ENCODE measurements at places on chromosomes 16 and 17. TPM values are rescaled to one million over a fixed set of nuclear protein-coding genes. Genes with fewer than 3 reads are reported as not detected.

DNA sequence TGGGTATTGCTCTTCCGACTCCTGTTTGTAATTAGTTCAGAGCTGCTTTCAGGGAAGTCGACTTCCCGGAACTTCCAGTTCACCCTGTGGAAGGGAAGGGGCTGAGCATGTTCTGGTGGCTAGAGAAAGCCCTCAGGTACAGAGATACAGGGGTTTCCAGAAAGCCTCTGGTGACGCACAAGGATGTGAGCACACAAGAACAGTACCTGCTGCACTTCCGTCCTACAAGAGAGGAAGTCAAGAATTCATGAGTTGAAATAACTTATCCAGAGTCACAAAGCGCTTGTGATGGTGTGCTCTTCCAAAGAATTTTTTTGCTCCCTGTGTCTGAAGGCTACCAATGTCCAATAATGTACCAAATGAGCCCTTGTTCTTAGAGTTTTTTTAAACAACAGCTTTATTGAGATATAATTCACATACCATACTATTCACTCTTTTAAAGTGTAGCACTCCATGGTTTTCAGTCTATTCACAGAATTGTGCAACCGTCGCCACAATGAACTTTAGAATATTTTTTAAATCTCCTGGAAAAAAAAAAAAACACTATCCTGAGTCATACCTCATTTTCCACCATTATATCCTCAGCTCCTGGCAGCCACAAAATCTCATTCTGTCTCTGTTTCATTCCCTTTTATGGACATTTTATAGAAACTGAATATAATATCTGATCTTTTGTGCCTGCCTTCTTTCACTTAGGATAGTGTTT, 327.6 kb downstream of the CDH13 start:
- no peaks in the 10 kb centered on the region for H3K36me3 ChIP-seq
- no peak overlapping the region for H3K4me3 ChIP-seq
- H3K27me3 ChIP-seq, result no peaks in the 10 kb centered on the region
- no peak overlapping the region for H3K27ac ChIP-seq
- no peaks in the 10 kb centered on the region for H3K4me1 ChIP-seq
- no peak for DNase-seq

- no peaks in the 10 kb centered on the region for H3K4me1 ChIP-seq
- no peaks in the 10 kb centered on the region for H3K27me3 ChIP-seq
- no peak overlapping the region for H3K27ac ChIP-seq
- no peaks in the 10 kb centered on the region for H3K36me3 ChIP-seq
- no peak for DNase-seq
- no peak overlapping the region for H3K4me3 ChIP-seq
These were observed 29.3 kb upstream of the RBL2 start for GRCh38 chr16:53404959-53405358.

- no peak overlapping the region for H3K27ac ChIP-seq
- no peak overlapping the region for H3K4me3 ChIP-seq
- H3K27me3 ChIP-seq, result no peaks in the 10 kb centered on the region
- H3K4me1 ChIP-seq, result peaks cover 25% of the 10 kb centered on the region
These were observed 217.0 kb upstream of the CIBAR2 start for GRCh38 chr16:85329059-85329812.

DNA sequence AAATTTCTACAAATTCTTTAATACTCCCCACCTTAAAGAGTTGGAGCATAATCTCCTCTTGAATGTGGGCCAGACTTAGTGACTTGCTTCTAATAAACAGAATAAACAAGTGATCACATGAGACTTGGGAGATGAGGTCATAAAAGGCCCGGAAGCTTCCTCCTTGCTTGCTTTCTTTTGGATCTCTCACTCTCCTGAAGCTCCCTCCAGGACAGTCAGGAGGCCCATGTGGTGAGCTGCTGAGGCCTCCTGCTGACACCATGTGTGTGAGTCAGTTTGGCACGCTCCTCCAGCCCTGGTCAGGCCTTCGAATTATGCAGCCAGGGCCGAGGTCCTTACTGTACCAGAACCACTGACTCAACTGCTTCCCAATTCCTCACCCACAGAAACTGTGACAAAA, 53.2 kb downstream of the NDEL1 start:
- H3K36me3 ChIP-seq, result no peaks in the 10 kb centered on the region
- peak overlapping the region; percentile 44 for H3K27ac ChIP-seq
- peak; percentile 80 for DNase-seq

DNA sequence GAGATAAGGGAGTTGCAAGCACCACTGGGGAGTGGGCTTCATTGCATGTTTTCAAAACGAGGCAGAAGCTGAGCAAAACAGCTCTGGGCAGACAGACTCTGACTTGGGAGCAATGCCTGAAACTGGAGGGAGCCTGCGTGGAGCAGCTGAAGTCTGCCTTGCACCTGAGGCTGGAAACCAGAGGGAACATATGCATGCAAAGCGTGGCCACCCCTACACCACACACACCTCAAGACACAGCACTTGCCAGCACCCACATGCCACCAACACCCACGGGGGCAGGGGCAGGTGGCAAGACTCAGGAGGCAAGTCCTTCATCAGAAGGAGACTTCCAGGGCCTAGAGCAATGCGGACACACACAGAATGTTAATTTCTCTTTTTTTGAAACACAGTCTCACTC, 45.8 kb downstream of the COTL1 start:
- H3K4me1 ChIP-seq, result no peaks in the 10 kb centered on the region
- H3K27ac ChIP-seq, result no peak overlapping the region
- no peaks in the 10 kb centered on the region for H3K36me3 ChIP-seq

DNA sequence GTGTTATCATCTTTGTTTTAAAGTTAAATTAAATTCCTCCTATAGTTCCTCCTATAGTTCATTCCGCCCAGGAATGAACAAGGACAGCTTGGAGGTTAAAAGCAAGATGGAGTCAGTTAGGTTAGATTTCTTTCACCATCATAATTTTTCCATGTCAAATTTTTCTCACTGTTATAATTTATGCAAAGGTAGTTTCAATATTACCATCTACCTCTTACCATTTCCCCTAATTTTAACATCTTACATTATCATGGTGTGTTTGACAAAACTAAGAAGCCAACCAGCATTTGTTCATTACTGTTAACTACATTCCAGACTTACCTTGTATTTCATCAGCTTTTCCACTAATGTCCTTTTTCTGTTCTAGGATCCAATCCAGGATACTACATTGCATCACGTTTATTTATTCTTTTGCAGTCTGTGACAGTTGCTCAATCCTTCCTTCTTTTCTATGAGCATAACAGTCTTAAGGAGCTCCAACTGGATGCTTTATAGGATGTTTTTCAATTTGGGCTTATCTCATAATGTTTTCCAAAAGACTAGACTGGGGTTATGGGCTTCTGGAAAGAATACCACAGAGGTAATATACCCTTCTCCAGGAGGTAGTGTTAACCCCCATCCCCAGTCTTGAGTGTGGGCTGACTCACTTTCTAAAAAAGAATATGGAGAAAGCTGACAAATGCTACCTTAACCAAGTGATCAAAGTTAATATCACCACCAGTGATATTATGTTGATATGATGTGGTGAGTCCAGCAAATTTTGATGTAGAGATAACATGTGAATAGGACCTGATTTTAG, 158.5 kb downstream of the PPM1E start:
- H3K27me3 ChIP-seq, result no peaks in the 10 kb centered on the region
- no peak overlapping the region for H3K27ac ChIP-seq
- no peak for DNase-seq
- H3K4me1 ChIP-seq, result no peaks in the 10 kb centered on the region
- no peaks in the 10 kb centered on the region for H3K36me3 ChIP-seq

GRCh38 chr17:29136998-29137730, 43.0 kb downstream of the MYO18A start:
- no peak overlapping the region for H3K4me3 ChIP-seq
- H3K36me3 ChIP-seq, result no peaks in the 10 kb centered on the region
- peaks cover 11% of the 10 kb centered on the region for H3K4me1 ChIP-seq
- no peaks in the 10 kb centered on the region for H3K27me3 ChIP-seq

DNA sequence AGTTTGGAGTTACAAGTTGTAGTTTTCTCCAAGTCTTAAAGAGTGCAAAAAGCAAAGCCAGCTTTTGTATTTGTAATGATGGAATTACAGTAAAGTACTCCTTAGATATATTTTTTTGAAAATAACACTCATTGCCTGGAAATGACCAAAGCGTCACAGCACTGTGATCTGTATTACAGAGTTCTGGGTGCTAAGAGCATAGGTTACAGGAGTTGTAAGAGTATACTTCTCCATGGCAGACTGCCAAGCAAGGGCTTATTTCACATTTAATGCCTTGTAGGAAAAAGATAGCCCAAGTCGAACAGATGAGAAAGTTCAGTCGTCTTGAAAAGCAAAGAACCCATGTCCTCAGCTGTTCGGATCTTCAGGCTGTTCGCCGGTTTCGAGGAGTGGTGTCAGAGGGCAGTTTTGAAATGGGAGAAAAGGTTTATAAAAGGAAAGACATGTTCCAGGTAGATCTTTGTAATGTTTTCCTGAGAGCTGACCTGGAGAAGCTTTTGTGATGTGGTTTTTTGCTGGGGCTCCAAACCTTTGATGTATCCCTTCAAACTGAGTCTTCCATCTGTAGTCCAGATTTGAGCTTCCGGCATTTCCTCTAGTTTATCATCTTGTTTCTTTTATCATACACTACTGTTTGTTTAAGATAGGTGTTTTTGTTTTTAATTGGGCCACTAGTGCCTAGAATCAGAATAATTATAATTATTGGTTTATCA, 41.3 kb downstream of the ERCC4 start:
- no peak overlapping the region for H3K4me3 ChIP-seq
- no peaks in the 10 kb centered on the region for H3K27me3 ChIP-seq
- H3K36me3 ChIP-seq, result no peaks in the 10 kb centered on the region
- no peak for DNase-seq

DNA sequence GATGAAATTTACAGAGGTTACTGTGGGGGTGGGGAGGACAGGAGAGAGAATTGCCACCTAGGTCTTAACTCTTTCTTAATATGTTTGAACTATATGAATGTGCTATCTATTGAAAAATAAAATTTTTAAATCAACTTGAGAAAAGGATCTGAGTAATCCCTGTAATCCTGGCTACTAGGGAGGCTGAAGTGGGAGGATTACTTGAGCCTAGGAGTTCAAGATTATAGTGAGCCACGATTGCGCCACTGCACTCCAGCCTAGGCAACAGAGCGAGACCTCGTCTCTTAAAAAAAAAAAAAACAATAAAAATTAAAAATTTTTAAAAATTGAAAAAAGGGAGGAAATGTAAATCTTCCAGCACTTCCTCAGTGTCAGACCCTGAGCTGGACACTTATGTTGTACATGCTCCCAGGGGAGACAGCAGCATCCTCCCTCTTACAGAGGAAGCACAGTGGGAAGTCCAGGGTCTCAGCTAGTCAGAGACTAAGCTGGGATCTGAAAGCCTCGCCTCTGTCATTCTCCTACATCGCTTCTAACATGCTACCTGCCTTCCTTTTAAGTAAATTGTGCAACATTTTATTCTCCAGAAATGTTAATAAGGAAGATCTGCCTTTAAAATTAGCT, 21.9 kb downstream of the PMM2 start:
- peaks cover 3% of the 10 kb centered on the region for H3K4me1 ChIP-seq
- peaks cover 16% of the 10 kb centered on the region for H3K36me3 ChIP-seq
- H3K27ac ChIP-seq, result peak overlapping the region; percentile 25

DNA sequence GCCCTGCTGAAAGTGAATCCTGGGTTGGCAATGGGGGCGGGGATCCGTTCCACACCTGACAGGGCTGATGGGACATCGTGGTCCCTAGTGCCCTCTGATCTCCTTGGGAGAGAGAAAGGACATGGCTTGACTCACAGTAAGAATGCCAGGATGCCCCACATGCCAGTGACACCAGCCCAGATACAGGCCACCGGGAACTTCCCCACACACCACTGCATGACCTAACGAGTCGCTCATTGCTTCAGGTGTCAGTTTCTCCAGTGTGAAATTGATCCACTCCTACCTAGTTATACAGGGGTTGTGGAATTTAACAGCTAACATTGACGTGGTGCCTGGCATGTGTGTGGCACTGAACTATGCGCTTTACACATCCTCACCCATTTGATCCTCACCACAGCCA, 7.5 kb downstream of the CD300LG start:
- no peak for DNase-seq
- H3K4me1 ChIP-seq, result no peaks in the 10 kb centered on the region
- no peak overlapping the region for H3K4me3 ChIP-seq
- H3K27ac ChIP-seq, result no peak overlapping the region
- peaks cover 7% of the 10 kb centered on the region for H3K27me3 ChIP-seq
- no peaks in the 10 kb centered on the region for H3K36me3 ChIP-seq

GRCh38 chr17:1042486-1042885, 45.6 kb downstream of the TIMM22 start:
- H3K4me3 ChIP-seq, result no peak overlapping the region
- peaks cover 18% of the 10 kb centered on the region for H3K4me1 ChIP-seq
- H3K27me3 ChIP-seq, result no peaks in the 10 kb centered on the region

DNA sequence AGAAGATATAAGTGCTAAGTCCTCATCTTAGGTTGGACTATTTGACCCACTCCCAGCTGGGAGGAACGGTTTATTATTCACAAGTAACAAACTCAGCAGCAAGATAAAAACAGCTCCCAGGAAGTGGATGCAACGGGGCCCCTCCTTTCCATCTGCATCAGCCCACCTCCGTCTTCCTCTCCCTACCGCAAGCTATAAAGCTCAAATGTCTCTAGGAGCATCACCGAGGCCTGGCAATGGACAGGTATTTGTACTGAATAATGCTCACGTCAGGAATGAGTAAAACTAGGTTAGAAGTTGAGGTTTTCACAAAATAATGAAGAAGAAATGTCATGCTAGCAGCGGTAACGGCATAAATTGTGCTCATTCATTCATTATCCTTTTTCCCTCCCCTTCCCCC, 408.7 kb upstream of the PSMD7 start:
- DNase-seq, result no peak
- H3K4me1 ChIP-seq, result no peaks in the 10 kb centered on the region
- H3K4me3 ChIP-seq, result no peak overlapping the region
- H3K27ac ChIP-seq, result no peak overlapping the region

- no peak overlapping the region for H3K27ac ChIP-seq
- H3K27me3 ChIP-seq, result no peaks in the 10 kb centered on the region
- H3K36me3 ChIP-seq, result no peaks in the 10 kb centered on the region
- no peak overlapping the region for H3K4me3 ChIP-seq
- H3K4me1 ChIP-seq, result peaks cover 16% of the 10 kb centered on the region
These were observed 20.9 kb upstream of the CLEC18A start for GRCh38 chr16:69930117-69930776.

DNA sequence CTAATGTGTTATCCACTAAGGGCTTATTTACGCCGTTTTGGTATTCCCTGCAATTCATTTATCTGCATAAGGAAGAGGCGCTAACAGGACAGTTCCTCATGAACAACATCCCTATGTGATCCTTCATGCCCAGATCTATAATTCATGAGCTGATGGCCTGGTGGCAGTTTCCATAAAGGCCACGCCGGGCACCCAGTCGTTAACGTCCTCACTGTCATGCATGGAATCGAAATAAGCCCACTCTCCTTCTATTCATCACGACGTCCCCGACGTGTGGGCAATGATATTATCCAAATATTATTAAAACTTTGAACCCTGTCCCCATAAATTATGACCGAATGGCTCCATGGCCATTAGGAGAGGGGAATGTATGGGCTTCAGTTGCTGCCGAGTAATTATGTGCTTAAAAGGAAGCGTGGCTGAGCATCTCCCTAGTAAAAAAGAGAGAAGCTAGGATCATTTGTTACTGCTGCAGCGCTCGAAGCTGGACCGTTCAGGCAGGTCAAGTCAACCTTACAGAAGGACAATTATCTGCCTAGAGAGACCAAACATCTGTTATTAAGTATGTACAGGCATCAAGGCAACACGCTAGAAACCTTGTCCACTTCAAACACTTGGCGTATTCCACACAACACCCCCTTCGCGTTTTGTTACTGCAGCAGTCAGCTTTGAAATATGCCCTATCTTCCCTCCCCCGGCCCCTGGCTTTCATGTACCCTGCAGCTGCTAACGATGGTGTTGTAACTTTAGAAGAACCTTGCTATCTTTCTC, 94.0 kb upstream of the SALL1 start:
- H3K27me3 ChIP-seq, result no peaks in the 10 kb centered on the region
- no peak overlapping the region for H3K4me3 ChIP-seq
- H3K4me1 ChIP-seq, result no peaks in the 10 kb centered on the region
- no peak overlapping the region for H3K27ac ChIP-seq
- DNase-seq, result no peak

HAS3 gene
- total RNA-seq, result 0.06 TPM

ST6GALNAC1 gene
- not detected for total RNA-seq
